ENCODE measurements at places on chromosomes 2 and 18.

DNA sequence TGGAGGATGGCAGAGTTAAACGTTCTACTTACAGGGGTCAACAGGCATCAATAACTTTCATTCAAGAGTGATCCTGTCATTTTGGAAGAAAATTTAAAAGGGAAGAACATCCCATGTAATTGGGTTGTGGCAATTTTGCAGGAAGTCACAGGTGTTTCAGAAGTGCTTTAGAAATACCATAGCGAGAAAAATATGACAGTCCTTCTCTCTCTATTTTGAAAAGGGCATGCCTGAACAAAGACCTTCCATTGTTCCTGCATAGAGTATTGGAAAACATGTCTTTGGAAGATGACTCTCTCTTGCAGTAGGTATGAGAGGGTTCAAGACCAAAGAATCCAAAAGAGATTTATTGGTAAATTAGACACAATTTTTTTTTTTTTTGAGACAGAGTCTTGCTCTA, 81.8 kb upstream of the SERTAD2 start:
- no peak for DNase-seq

GRCh38 chr2:216391401-216391800, 19.1 kb upstream of the MARCHF4 start:
- no peak for DNase-seq

- no peak for DNase-seq
These were observed 118.6 kb downstream of the RTP5 start for GRCh38 chr2:241988146-241988545.

DNA sequence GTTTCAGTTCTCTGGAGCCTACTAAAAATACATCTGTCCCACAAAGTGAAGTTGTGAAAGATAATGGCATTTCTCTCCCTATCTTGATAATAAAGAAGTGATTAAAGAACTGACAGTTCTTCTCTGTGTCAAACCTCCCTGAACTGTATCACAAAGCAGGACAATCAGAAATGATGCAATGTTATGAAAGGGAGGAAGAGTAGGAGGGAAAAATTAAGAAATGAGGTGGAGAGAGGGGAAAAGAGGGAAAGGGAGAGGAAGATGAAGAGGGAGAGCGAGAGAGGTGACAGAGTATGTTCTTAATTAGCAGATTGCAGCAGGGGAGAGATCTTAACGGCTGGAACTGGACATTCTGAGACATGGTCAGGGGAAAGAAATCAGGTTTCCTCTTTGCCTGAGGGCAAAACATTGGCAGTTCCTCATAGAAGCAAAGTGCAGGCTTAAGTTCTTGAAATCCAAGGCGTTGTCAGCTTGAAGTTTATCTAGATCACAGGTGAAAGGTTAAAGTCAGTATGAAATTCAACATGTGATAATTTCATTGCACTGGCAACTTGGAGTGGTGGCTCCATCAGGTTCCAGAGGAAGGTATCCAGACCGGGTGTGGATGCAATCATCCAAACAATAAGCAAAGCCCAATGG, 54.6 kb downstream of the RDH14 start:
- DNase-seq: no peak

DNA sequence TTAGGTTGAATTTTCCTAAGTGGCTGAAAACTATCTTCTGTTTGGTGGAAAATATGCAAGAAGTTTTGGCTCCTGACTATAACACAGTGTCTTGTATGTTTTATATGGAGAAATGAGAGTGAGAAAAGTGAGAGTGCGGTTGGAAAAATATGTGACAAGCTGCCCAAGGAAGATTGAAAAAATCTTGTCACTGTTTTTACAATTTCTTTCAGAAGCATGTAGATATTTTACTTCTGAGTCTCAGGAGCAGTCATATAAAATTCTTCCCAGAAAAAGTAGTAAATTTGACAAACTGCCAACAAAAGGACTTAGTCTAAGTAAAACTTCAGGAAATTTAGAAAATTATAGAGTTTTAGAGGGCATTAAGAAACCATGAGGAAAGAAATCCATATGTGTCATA, 19.4 kb upstream of the RMND5A start:
- DNase-seq: peak; percentile 44

DNA sequence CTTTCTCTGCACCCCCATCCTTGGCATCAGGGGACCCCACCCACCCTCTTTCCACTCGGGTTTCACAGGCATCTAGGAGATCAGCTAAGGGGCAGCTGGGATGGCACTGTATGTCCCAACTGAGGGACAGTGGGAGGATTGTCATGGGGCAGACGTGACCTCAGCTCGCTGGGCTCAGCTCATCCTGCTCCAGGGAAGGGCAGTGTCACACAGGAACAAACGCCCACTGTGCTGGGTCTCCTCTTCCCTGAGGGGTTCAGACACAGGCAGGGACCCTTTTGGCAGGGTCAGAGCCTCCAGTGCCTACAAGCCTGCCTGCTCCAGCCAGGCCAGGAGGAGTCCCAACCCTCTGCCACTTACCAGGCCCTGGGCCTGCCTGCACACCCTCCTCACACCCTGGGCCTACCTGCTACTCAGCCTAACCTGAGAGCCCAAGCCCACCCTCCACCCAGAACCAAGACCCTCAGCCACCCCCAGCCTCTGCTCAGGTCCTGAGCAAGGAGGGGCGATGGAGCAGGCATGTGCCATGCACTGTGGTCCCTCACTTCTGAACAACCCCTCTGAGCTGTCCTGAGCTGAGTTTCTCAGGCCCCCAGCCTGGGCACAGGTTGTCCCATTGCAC, 68.2 kb downstream of the HS1BP3 start:
- no peak for DNase-seq

DNA sequence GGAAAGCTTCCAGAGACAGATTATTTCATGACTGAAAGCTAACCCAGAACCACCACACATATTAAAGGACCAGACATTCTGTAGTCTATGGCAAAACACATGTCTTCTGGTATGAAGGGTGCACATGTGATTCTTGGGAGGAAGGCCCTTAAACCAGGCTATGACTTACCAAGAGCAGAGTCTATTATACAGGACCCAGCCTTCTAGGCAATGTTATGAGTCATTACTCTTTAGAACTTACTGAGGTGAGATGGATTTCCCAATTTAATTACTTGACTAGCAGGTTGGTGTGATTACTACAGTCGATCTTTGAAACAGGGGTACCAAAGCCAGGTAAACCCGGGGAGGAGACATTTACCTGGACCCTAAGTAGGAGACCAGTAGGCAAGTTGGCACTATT, 350.8 kb downstream of the TRIB2 start:
- no peak for DNase-seq

GRCh38 chr2:155518094-155518493, 814.4 kb downstream of the NR4A2 start:
- no peak for DNase-seq

DNA sequence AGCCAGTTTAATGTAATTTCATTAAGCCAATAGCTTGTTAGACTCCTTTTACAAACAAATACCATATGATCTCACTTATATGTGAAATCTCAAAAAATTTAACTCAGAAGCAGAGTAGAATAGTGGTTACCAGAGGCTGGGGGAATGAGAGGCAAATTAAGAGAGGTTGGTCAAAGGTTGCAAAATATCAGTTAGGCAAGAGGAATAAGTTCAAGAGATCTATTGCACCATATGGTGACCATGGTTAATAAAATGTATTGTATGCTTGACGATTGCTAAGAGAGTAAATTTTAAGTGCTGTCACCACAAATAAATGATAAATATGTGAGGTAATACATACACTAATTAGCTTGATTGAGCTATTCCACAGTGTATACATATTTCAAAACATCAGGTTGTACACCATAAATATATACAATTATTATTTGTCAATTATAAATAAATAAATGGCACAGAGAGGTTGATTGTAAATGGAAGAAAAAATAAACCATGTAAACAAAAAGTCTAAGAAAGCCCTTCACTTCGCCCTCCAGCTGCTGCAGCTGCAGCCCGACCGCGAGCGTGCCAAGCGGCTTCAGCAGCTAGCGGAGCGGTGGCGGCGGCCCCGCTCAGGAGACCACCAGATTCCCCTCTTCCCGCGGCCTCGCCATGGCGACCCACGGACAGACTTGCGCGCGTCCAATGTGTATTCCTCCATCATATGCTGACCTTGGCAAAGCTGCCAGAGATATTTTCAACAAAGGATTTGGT, 23.0 kb upstream of the ACTR2 start:
- DNase-seq: no peak
